ENCODE measurements at places on chromosomes 5 and 9.

GRCh38 chr5:172559004-172559932 is 81.8 kb upstream of the NEURL1B start:
- DNase-seq = no peak

- no peak for DNase-seq
Observed at GRCh38 chr9:70609542-70610286, 195.3 kb upstream of the KLF9 start.

DNA sequence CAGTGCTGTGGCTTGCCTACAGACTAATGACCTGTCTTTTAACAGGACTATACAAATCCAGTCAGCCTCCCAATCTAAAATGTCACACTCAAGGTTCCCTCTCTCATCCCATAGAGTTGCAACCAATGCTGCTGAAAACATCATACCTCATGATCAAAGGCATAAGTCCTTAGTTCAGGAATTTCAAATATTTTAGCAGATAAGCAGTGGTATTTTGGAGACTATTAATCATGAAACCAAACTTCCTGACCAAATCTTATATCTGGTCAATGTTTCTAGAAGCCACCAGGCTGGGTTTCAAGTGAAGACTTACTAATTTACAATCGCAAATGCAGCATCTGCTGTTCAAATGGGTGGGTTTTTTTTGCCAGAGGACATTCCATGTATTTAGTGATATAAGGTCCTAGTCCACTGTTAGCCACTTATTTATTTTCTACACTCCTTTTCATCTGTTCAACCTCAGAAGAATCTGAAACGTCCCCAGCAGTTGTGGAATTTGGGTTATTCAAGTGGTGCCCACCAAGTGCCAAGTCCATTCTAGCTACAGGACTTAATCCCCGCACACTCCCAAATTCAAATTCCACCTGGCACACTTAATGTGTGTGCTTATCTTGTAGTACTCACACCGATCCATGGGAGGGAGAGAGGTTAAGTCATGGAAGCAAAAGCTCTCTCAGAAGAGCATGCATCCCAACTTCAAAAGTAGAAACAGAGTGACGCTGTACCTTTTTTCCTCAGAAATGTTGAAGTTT is 5.8 kb downstream of the TAS2R1 start:
- no peak for DNase-seq

GRCh38 chr9:118444403-118444802 is 740.2 kb downstream of the TLR4 start:
- DNase-seq = no peak

GRCh38 chr9:19199012-19199411 is 31.5 kb upstream of the DENND4C start:
- no peak for DNase-seq

DNA sequence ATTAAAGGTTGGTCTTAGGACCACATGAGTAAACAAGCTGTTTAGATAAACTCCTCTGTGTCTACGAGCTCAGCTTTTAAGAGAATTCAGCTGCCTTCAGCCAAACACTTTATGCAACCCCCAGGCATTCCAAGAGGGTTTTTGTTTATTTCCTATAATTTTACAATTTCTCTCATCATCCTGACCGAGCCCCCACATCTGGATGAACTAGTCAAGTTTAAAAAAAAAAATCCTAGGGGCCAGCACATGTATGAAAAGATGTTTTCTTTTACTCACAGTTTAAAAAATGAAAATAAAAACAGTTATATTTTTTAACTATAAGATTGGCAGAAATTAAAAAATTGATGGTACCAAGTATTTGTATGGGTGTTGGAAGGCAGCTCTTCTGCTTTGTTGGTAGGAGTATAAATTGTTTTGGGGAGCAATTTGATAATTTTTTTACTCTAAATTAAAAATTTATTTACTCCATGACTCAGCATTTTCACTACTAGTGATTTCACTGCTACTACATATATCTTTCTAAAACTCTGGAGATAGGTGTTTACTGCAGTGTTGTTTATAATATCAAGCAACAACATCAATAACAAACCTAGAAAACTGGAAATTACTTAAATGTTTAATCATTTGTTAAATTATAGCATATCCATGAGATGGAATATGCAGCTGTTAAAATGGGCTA is 18.1 kb downstream of the YTHDC2 start:
- no peak for DNase-seq

- no peak for DNase-seq
Observed at GRCh38 chr5:110159202-110159601, 469.5 kb downstream of the MAN2A1 start.

DNA sequence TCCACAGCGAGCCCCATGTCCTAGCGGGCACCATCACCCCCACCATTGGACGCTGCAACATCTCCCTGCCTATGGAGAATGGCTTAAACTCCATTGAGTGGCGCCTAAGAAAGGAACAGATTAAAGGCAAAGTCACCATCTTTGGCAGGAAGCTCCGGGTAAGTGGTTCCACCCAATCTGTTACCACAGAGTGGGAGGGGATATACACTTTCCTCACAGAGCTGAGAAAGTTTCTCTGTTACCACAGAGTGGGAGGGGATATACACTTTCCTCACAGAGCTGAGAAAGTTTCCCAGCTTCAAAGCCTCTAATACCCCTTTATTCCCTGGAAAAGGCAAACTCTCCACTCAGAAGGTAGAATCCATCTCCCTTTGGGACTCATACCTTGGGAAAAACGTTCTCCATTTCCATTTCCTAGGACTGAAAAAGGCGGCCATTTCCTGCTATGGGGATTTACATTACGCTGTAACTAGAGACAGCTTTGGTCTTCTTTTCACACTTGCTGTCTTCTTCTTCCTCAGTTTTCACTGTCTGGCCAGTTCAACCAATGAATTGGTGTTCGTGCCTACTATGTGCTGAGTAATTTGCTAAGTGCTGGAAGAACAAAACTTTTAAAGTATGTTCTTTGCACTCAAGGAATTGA is 63.4 kb upstream of the WWC1 start:
- no peak for DNase-seq

GRCh38 chr5:126368239-126368812 is 54.9 kb upstream of the GRAMD2B start:
- DNase-seq = no peak

- DNase-seq = no peak
Observed at GRCh38 chr5:146345578-146346366, 7.1 kb downstream of the POU4F3 start.

- DNase-seq = no peak
Observed at GRCh38 chr5:80181618-80182211, 74.1 kb downstream of the SERINC5 start.

GRCh38 chr5:170651604-170652277 is 131.8 kb upstream of the GABRP start:
- DNase-seq = no peak
